ENCODE measurements at places on chromosomes 4 and X.
A peak's percentile ranks its signal among the peaks of the same experiment; 100 is the strongest.

GRCh38 chr4:142354794-142355420 lies 491.2 kb downstream of the INPP4B start:
- DNase-seq = peak; percentile 61

GRCh38 chrX:138908577-138908976 lies 197.1 kb upstream of the FGF13 start:
- no peak for DNase-seq

- DNase-seq = no peak
These were observed 1137.7 kb upstream of the TENM3 start for GRCh38 chr4:181105487-181105886.

DNA sequence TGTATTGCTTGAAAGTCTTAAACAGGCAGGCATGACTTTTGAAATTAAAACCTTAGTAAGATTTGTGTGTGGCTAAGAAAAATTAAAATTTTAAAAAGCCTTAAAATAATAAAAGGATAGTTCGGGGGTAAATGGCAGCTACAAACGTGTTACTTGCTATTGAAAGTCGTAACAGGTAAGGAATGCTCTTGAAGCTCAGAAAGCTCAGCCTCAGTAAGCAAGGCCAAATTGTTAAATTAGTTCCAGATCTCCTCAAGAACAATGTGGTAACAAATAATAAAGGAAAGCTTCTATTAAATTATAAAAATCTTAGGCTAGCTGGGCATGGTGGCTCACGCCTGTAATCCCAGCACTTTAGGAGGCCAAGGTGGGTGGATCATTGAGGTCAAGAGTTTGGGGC lies 25.5 kb downstream of the PRMT9 start:
- DNase-seq = no peak

DNA sequence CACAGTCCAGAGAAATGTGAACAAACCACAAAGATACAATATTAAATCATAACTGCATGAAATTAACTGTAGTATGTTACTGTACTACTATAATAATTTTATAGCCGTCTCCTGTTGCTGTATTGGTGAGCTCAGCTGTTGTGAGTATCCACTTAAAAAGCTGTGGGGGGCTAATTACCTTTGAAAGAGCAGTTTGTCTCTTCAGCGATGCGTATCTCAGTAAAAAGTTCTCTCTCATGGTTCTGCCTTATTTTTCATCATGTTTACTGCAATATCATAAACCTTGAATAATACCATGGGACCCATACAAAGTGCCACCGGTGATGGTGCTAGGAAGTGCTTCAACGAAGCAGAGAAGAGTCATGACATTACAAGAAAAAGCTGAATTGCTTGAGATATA lies 8.4 kb upstream of the MSMO1 start:
- no peak for DNase-seq

GRCh38 chr4:26870576-26871262 lies 10.1 kb downstream of the STIM2 start:
- DNase-seq = no peak

- no peak for DNase-seq
These were observed 3.6 kb downstream of the ZXDB start for GRCh38 chrX:57595381-57595811.

- DNase-seq = no peak
These were observed 412.2 kb upstream of the ARX start for GRCh38 chrX:25427873-25428555.

GRCh38 chr4:156803056-156803455 lies 168.5 kb downstream of the PDGFC start:
- no peak for DNase-seq

DNA sequence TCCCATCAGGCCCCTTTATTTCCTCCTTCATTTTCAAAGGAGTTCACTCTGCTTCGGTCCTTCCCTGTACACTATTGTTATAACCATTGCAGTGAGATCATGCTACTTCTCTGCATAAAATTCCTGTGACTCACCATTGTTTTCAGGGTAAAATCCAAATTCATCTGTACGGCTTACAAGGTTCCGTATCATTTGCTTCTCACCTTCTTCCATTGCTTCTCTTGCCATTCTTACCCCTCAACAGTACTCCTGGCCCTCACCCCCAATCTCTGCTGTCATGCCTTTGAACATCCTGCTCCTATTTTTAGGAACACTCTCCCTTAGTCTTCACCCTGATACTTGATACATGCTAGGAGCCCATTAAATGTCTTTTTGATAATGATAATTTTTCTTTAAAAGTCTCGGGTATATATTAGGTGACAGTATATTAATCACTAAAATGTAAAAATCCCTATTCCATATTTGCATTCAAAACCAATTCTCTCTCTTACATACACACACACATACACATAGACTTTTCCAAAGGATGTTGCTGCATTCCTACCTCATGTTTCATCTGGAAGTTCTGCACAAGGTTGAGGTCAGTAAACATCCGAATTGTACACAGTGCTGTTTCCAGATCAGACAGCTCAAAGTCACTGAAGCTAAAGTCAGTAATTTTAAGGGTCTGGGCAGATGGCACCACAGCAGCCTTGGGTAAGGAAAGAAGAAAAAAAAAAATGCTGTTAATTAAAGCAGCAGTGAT lies 103.4 kb downstream of the PDE5A start:
- DNase-seq = no peak

DNA sequence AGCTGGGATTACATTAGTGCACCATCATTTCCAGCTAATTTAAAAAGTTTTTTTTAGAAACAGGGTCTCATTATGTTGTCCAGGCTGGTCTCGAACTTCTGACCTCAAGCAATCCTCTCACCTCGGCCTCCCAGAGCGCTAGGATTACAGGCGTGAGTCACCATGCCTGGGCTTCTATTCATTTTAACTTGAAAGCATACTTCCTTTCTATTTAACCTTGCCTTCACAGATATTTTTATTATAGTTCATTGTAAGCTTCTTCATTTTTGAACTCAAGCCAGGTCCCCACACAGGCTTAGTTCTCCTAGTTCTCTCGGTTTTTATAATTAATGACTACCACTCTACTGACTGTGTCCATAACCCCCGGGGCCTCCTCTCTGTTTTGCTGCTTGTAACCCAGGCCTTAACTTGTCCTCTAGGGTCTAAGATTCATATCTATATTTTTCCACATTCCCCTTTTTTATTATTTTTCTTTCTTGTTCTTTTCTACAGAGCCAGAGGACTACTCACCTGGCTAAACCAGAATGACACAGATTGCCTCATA lies 50.7 kb downstream of the SNX12 start:
- no peak for DNase-seq

- DNase-seq = no peak
These were observed 20.9 kb upstream of the XPNPEP2 start for GRCh38 chrX:129717892-129718291.

DNA sequence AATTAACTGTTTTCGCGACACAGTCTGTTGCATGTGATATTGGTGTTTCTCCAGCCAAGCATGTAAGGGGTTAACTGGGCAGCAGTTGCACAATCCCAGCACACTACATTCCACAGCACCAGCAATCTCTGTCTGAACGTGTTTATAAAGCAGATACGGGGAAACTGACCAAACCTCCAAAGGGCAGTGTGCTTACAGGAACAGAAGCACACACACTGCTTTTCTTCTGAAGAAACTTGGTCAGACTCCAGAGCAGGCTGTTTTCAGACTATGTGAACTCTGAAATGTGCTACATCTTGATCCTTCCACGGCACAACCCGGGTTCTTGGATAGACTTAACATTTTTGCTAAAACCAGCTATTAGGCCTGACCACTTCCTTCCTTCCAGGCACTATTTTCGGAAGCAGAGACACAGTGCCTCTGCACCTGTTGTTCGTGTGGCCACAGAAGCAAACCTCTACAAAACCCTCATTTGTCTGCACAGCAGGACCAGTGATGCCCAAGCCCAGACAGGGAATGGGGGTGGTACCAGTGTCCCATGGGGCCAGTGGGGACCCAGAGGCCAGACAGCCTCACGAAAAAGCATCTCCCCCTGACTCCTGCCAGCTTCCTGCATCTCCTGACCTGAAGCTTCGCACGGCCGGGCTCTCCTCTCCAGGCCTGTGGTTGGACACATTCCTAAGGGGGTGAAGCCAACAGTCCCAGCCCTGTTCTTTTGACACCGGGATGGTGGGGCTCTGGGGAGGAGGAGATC lies 90.1 kb downstream of the IRF2 start:
- DNase-seq = peak; percentile 90

DNA sequence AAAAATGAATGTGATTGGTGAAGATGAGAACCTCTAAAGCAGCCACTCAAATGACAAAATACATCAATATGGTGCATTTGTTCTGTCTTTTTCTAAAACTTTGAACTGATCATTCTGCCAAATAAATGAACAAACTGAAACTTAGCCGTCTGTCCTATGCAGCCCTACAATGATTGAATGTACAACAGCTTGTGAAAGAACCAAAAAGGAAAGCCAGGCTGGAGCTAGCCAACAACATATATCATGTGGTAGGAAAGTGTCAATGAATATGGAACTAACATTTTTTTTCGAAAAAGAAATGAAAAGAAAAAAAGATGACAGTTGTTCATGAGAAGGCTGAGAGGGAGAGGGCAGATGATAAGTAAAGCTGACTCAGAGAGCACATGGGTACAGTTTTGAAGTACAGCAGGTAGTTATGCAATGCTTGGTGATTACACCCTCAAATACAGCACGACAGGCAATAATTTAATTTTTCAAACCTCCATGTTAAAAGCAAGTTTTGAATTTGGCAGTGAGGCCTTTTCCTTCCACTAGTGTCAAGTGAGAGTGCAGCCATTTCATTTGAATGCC lies 21.2 kb upstream of the SLC7A11 start:
- peak; percentile 66 for DNase-seq

- DNase-seq = no peak
These were observed 103.5 kb upstream of the PLAC1 start for GRCh38 chrX:134761788-134762187.

DNA sequence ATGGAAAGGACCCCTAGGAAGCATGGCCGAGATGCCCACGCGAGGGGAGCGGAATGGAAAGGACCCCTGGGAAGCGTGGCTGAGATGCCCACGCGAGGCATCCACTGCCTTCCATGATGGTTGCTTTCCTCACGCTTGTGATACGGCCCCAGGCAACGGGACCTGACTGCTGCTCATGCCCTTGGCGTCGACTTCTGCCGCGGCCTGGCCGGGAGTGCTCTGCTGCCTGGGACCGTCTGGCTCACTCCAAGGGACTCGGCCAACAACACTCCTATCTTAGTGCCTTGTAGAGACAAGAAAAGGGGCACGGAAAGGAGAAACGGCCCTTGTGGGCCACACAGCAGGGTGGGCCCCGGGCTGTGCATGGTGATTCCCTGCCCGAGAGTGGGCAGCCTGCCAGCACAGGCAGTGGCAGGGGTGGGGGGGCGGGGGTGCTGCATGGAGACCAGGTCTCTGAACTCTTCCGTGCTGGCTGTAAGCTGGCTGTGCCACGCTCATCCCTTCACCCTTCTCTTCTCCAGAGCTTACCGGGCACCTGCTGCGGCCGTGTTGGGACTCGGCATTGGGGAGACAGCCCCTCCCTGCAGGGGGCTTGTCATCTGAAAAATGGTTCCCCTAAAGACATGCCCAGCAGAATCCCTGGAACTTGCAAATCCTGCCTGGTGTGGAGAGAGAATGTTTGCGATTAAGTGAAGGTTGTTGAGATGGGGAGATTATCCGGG lies 38.6 kb upstream of the HMX1 start:
- DNase-seq = no peak

DNA sequence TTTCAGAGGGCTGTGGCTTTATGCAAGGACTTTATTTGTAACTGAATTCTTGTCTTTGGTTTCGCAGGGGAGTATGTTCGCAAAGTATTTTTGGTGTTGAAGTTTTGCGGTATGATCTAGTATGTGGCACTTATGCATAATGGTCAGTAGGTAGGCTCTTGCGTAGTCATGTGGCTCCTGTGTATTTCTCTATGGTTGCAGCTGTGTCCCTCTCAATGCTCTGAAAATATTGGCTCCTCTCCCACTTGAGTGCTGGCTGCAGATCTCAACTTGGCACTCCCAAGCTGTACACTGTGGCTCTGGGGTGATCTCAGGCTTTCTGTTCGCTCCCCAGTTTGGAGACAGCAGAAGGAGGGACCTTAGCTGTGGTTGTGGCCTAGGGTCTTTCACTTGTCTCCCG lies 24.8 kb downstream of the ARMCX5 start:
- peak; percentile 65 for DNase-seq

DNA sequence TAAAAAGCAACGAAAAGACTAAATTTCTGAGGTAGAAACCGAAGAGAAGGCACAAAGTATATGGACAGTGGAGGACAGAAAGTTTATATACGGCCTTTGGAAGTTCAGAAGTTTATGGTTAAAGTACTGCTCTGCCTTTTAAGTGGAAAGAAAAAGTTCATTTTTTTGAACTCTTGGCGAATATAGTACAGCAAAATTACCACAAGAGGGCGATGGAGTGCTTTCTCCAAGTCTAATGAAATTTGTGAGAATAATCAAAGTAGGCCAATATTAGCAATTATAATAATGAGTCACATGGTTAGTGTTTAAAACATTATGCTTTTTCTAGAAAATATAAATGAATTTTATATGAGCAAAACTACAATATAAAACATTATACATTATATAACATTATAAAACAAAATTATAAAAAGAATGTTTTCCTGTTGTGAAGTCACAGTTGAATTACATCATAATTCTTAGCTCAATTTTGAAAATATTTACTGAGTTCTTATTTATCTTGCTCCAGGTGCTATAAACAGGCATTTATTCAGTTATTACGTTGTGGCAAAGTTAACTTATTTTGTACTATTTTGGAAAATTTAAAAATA lies 136.2 kb upstream of the BMPR1B start:
- peak; percentile 21 for DNase-seq
